Progenitor cell of endocrine pancreas (in vitro differentiated cells): ENCODE measurements at places on chromosomes 6 and 20. TPM values are rescaled to one million over a fixed set of nuclear protein-coding genes. Genes with fewer than 3 reads are reported as not detected.
A peak's percentile ranks its signal among the peaks of the same experiment; 100 is the strongest.

The TGM3 gene
- 0.22 and 0.44 TPM in 2 replicates for total RNA-seq

The DEFB114 gene
- not detected in 2 replicates for total RNA-seq

The MEI4 gene
- 1.9 and 2.6 TPM in 2 replicates for total RNA-seq

DNA sequence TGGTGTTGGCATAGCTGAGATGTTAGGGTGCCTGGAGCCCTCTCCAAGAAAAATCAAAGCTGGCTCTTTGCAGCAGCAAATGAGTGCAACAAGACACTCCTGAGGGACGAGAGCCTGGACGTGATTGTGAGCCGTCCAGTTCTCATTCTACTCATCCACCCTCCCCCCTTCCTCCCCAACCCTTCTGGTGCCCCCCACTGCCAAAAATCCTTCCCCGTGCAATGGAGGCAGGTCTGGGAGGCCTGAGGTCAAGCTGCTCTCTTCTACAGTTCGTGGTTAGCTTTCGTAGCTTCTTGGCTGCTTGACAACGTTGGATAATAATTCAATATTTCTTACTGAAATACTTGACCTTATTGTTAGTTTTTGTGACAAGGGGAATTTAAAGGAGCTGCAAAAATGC, 185.3 kb upstream of the SUPT3H start:
- no peak overlapping the region for H3K4me3 ChIP-seq
- peaks cover 18% of the 10 kb centered on the region for H3K4me1 ChIP-seq
- no peak for DNase-seq
- H3K27ac ChIP-seq: no peak overlapping the region
- no peaks in the 10 kb centered on the region for H3K36me3 ChIP-seq

DNA sequence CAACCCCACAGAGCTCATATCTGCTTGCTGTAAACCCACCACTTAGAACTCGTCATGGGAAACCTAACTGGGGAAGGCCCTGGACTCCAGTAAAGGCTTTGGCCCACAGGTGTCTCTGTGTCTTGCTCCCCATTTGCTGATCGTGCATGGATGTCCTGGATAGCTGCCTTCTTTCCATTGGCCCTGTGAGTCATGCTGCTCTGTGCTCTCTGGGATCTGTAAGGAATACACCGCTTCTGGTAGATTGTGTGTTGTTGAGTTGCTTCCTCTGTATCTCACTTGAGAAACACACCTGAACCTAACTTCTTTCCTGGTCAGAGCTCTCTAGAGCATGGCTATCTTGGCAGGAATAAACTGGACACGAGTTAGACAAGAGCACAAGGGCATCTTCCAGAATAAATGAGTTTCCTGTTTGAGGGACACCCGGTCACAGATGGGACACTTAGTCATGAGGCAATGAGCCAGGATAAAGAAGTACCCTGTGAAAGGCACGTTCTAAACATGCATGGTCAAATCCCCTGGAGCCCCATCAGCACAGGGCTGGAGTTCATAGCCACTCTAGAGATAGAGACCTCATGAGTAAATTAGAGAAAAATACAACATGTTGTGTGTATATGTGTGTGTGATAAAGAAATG, 99.6 kb upstream of the TMEM170B start:
- no peak overlapping the region for H3K4me3 ChIP-seq
- no peak for DNase-seq
- H3K27ac ChIP-seq: no peak overlapping the region
- no peaks in the 10 kb centered on the region for H3K36me3 ChIP-seq

DNA sequence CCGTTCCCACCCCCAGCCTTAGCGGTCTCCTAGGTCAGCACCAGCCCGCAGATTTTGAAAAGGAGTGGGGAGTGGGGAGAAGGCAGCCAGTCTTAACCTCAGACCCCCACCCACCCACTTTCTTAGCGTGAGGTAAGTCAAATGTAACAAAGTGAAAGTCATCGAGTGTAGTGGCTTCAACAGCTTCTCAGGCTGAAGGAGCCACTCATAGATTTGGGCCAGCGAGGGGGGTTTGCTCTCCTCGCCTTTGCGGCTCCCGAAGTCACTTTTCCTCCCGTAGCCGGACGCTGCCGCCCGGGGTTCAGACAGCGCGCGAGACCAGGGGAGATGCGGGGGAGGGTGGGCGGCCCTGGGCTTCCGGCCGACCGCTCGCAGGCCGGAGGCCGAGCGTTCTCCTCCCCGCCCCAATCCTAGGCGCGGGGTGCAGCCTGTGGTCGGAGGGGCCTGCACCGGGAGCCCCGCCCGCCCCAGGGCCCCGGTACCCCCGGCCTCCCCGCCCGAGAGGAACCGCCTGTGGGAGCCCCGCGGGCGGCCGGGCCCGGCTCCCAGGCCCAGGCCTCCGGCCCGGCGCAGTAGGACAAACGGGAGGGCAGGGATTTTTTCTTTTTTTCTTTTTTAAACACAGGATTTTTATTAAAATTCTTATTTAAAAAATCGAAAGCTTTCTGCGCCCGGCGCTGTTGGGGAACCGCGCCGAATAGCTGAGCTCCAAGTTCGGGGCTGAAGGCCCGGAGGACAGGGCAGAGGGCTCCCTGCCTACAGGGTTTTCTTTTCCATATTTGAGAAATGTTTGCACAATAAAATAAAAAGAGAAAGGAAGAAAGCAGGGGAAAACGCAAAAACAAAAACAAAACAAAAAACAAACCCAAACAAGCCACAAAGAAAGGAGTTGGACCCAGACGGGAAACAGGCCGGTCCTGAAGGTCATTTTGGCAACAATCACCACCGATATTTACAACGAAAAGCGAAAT, 3.2 kb downstream of the NKX2-2 start:
- no peak for DNase-seq
- H3K27me3 ChIP-seq: peaks cover 81% of the 10 kb centered on the region
- H3K27ac ChIP-seq: no peak overlapping the region
- peak overlapping the region; percentile 43 for H3K4me3 ChIP-seq

DNA sequence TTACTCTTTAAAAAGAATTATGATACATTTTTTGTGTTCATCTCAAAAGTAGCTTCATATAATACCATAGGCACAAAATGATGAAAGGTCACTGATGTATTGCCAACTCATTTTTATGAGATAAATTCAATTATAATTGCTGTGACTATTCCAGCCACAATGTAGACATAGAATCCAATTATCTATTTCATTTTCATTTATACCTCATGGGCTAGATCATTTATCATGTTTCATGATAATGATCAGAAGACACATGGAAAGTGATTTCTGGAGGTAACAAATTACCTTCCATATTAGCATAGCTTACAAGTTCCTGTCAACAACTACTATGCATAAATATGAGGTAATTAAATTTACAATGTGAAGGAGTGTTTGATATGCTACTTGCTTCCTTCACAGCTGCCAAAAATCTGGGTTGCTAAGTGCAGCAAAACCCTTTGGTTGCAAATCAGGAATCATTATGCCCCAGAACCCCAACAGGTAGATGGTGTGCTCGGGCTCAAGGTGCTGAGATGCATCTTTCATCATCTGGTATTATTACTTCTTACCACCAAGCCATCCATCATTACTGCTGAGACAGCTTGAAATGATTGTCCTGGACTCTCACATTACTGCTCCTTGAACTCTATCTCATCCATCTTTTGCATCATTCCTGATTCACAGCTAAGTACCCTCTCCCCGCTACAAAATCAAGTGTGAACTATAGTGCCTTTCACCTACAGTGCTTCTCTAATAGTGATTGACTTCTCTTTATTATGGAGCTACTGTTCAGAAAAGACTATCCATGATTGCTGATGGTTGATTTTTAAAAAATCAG, 306.0 kb upstream of the THEMIS start:
- DNase-seq: no peak
- H3K36me3 ChIP-seq: peaks cover 11% of the 10 kb centered on the region
- peaks cover 29% of the 10 kb centered on the region for H3K4me1 ChIP-seq

GRCh38 chr6:39367700-39368099, 45.2 kb upstream of the KCNK16 start:
- H3K36me3 ChIP-seq: no peaks in the 10 kb centered on the region
- H3K4me3 ChIP-seq: no peak overlapping the region
- H3K27ac ChIP-seq: no peak overlapping the region
- DNase-seq: no peak
- H3K4me1 ChIP-seq: no peaks in the 10 kb centered on the region

GRCh38 chr6:154367839-154368695, 11.5 kb upstream of the IPCEF1 start:
- H3K36me3 ChIP-seq: no peaks in the 10 kb centered on the region
- no peak overlapping the region for H3K4me3 ChIP-seq
- H3K27me3 ChIP-seq: no peaks in the 10 kb centered on the region
- no peak overlapping the region for H3K27ac ChIP-seq
- DNase-seq: no peak
